CD4-positive, alpha-beta T cell treated with Interleukin-12 subunit alpha and Interleukin-12 subunit beta, for 1 hour (primary cell): ENCODE measurements at places on chromosomes 1 and 21.

- no peak for DNase-seq
These were observed 412.1 kb downstream of the LTN1 start for GRCh38 chr21:28580585-28580984.

DNA sequence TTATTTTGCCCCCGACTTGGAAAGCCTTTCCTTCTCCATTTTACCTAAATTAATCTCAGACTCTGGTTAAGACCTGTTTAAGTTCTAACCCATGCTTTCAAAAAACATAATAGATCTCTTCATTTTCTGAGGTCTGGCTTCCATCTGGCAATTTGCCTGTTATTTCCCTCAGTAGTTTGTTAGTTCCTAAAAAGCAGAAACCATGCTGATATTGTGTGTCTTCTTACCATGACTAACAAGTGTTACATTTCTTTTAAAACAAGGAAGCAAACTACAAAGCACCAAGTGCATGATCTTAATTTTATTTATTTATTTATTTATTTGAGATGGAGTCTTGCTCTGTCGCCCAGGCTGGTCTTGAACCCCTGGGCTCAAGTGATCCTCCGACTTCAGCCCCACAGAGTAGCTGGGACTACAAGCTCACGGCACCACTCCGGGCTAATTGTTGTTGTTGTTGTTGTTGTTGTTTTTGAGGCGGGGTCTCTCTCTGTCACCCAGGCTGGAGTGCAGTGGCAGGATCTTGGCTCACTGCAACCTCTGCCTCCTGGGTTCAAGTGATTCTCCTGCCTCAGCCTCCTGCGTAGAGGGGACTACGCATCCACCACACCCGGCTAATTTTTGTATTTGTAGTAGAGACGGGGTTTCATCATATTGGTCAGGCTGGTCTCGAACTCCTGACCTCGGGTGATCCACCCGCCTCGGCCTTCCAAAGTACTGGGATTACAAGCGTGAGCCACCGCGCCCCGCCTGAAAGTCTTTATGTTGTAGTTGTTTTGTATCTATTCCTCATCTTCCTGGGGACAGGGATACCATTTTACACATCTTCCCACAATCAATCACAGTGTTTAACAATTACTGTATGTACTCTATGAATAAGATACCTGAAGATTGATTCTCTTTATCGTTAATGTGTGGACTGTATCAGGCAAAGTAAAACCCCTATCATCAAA is 1.3 kb upstream of the PATJ start:
- DNase-seq: no peak

GRCh38 chr1:228358764-228359612 is 47.6 kb downstream of the TRIM11 start:
- no peak for DNase-seq

DNA sequence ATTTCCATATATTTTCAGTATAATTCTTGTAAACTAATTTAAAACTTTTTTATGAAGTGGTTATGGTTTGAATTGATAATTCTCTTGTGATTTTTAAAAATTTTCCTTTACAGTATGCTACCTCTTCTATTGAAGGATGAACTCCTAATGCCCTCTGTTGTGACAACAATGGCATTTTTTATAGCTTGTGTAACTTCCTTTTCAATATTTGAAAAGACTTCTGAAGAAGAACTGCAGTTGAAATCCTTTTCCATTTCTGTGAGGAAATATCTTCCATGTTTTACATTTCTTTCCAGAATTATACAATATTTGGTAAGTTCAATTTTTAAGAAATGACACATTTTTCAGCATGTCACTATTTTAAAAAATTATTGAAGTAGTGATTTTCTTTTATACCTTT is 61.4 kb downstream of the ALG6 start:
- DNase-seq: no peak

DNA sequence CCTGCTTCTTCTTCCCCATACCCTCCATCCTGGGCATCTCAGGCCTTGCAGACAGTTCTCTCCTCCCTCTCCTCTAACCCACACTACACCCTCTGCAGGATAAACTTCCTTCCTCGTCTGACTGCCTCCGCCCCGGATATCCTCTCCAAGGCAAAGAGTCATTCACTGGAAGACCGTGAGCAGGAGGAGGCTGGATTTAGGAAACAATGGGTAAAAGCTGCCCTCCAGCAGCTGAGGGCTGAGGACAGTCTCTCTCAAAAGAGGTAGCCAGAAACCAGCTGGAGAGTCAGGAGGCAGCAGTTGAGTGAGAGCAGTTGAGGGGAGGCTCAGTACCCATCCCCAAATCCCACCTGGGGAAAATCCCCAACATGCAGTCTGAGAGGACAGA is 1.4 kb downstream of the CSRP1 start:
- no peak for DNase-seq

- peak; percentile 31 for DNase-seq
These were observed 384.9 kb downstream of the HLX start for GRCh38 chr1:221263831-221264767.

DNA sequence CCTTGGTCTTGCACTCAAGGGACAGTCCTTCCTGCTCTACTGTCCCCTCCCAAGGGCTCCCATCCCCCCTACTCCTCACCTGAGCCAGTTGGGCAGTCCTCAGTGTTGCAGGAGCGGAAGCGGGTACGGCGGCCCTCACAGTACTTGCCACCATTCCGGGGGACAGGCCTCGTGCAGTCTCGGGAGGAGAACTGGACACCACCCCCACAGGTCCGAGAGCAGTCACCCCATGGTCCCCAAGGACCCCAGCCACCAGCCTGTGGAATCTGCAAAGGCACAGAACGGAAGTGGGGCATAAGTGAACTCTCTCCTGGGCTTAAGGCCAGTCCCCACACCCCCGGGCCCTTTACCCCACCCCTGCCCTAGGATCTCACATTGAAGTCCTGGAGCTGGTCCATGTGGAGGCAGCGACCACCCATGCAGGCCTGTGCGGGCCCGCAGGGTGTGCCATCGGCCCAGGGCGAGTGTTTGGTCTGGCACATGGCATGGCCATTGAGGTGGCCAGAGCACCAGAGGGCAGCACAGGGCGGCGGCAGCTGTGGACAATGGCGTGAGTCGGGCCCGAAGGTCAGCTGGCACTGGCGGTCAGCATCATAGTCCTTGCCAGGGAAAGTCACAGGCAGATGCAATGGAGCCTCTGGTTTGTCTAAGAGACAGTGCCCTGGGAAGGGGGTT is 5.2 kb downstream of the ADAMTS4 start:
- no peak for DNase-seq

DNA sequence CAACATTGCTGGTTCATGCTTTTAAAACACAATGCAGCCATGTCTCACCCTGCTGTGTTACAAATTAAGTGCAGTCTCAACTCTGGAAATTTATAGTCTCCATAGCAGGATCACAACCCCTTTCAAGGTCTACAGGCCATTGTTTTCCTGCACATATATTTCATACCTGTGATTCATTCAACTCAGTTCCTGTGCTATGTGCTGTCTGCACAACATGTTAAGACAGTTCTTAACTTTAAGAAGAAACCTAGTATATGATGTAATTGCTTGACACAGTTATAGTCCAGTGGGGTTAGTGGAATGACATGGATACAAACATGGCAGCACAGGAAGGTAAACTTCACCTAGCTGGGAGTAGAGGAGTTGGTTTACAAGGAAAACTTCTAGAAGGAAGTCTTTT is 106.4 kb downstream of the IFI44 start:
- no peak for DNase-seq

DNA sequence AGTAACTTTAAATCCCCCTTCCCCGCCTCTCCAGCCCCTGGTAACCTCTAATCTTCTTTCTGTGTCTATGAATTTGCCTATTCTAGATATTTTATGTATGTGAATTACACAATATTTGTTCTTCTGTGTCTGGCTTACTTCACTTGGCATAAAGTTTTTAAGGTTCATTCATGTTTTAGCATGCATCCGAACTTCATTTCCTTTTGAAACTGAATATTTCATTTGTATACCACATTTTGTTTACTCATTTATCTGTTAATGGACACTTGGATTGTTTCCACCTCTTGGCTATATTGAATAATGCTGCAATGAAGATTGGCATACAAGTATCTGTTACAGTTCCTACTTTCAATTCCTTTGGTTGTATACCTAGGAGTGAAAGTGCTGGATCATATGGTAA is 205.3 kb downstream of the TM2D1 start:
- DNase-seq: no peak

DNA sequence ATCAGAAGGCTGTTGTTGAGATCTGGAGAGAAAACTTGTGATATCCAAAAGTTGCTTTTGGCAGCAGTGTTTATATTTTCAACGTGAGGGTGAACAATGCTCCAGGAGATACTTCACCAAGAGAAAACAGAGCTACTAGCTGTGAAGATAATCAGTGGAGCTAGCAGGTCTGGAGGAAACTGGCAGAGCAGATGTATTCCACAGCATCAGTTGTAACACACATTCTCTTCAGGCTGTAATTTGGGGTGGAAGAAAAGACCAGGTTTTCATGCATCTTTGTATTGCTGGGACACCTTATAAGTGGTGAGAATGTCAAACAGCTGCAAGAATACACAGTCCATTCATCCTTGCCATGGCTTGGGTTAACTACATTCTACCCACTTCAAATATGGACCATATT is 22.0 kb downstream of the AHCYL1 start:
- no peak for DNase-seq

GRCh38 chr1:66013371-66013770 is 220.7 kb downstream of the PDE4B start:
- no peak for DNase-seq

DNA sequence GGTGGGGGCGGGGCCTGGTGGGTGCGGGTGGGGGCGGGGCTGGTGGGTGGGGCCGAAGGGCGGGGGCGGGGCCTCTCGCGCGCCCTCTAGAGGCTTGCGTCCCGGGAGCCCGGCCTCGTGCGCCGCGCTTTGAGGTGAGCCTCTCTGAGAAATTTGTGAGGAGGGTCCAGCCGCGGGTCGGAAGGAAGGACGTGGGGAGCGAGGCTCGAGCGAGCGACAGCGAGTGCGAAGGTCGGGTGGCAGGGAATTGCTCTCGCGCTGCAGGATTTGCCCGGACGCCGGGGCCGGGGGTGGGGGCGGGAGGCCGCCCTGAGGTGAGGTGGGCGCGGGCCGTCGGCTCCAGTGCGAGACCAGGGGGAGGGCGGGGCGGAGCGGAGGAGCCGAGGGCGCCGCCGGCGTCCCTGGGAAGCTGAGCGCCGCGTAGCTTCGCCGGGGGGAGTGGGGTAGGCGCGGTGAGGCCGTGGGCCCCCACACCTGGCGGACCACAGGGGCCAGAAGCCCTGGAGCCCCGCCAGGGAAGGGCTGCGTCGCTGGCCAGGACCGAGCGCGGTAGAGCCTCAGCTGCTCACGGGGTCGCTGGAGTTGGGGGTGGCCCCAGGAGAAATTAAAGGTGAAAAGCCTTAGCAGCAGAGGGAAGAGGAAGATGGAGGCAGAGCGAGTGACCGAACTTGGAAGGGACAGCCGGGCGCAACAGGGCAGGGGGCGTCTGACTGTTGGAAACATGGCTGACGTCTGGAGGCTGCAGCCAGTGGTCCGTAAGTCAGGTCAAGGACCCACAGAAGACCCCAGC is 754 bp upstream of the LSS start:
- DNase-seq: no peak

- no peak for DNase-seq
These were observed 46.9 kb downstream of the ARHGEF10L start for GRCh38 chr1:17586172-17586964.

DNA sequence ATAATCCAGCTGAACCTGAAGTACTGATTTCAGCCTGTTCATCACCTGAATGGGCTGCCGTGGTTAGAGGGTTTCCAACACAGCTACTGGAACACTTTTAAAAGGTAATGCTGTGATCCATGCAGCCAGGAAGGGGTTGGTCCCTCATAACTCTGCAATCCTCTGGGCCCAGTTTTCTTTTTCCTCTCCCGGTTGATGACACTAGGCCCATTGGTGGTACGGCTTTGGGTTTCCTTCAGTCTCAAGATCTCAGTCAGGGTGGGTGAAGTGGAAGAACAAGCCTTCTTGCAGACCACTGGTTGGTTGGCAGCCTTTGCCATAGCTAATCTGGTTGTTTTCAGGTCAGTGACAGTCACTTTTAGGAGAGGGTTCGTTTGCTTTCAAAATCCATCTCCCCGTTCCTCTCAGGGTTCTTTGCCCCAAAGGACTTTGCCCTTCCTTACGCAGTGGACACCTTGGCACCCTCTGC is 502 bp upstream of the SLC35A3 start:
- DNase-seq: no peak

DNA sequence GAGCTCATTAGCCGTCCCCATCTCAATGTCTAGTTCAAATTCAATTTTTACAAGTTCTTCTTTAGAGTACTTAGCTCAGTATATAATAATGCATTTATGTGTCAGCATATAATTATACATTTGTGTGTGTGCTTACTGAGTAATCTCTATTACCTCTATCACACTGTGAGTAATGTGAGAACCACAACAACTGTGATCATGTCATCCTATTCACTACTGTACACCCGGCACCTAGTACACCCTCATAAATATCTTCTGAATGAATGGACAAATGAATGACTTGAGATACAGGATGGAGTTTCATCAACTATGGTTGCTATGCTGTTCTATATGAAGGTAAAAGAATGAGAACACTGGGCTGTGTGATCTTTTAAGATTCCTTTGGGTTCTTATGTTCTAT is 124.0 kb downstream of the GPATCH2 start:
- no peak for DNase-seq

DNA sequence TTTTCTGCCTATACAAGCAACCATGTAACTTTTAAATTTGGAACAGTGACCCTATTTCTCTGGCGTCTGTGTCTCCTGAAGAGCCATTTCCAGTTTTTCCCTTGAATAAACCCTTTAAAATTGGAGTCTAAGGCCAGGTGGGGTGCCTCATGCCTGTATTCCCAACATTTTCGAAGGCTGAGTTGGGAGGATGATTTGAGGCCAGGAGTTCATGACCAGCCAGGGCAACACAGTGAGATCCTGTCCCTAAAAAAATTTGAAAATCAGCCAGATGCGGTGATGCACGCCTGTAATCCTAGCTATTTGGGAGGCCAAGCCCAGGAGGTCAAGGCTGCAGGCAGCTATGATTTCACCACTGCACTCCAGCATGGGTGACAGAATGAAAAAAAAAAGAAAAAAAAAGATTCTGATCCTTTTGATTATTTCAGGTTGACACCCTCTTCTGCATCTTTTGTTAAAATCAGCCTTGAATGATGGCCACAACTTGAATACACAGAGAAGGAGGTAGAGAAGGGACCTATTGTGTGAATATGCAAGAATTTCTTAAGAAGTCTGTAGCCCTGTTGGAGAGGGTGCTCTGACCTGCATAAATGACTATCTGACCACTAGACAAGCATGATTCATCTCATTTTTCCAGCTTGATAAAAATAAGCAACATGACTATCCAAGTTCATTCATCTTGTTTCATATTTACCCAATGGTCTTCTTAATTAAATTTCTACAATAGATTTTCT is 40.2 kb upstream of the PARP1 start:
- no peak for DNase-seq
